ENCODE measurements at places on chromosomes 12 and 14.

GRCh38 chr12:80708975-80709328 is 1.5 kb downstream of the MYF6 start:
- no peak for DNase-seq

DNA sequence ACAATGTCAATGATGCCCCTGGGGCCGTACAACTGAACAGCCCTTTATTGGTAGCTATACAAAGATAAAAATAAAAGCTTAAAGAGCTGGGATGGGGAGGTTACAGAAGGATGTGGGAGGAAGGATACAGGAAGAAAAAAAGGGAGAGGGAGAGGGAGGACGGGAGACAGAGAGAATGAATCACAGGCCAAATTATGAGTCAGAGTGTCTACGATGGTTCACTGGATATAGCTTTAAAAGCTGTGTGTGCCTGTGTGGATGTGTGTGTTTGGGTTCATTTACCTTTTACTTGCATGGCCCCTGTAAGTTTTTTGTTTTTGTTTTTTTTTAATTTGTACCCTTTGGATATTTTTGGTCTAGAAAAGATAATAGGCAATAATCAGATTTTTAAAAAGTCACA is 111.9 kb downstream of the CCDC60 start:
- no peak for DNase-seq

GRCh38 chr12:127063339-127064072 is 1203.5 kb upstream of the TMEM132C start:
- no peak for DNase-seq

DNA sequence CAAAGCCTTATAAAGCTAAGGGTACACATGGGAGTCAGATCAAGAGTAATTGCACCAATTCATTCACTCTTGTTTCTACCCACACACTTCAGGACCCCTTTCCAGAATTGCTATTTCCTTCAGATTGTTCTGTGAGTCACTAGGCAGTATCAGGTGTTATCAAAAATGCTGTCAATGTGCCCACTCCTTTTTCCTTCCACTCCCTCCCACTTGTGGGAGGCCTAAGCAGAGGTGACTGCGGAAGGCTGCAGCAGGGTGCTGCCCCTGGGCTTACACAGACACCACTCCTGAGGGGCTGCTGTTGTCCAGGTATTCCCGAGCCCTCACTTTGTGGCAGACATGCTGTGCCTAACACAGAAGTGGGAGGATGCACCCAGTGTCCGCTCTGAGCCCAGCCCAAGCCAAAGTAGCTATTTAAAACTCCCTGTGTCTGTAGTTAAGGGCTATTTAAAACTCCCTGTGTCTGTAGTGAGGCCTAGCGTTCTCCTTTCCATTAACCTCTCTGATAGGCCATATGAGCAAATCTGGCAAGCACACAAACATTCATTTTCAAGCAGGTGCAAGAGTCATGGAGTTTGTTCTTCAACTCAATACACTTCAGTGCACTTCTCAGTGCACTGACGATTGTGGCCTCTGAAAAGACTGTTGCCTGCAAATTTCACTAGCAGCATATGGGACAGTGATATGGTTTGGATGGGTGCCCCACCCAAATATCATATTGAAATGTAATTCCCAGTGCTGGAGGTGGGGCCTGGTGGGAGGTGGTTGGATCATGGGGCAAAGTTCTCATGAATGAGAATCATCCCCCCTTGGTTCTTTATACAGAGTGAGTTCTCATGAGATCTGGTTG is 117.8 kb downstream of the PHLDA1 start:
- no peak for DNase-seq

DNA sequence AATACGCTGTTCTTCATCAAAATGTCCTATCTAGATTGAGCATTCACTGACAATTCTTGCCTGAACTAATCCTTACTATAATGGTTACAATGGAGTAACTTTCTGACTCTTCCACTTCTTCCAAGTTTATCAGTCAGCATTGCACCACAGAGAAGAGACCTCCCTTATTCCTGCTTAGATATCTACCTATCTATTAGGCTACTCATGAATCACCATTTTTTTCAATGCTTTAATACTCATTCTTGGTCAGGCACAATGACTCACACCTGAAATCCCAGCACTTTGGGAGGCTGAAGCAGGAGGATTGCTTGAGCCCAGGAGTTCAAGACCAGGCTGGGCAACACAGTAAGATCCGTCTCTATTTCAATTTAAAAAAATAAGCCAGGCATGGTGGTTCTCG is 39.3 kb downstream of the RPS6KA5 start:
- DNase-seq = no peak

- DNase-seq = no peak
Observed at GRCh38 chr12:72241552-72241951, 30.6 kb upstream of the TRHDE start.

- DNase-seq = no peak
Observed at GRCh38 chr14:70771781-70772212, 37.5 kb downstream of the MAP3K9 start.

GRCh38 chr12:131010396-131011131 is 56.9 kb downstream of the ADGRD1 start:
- DNase-seq = no peak

GRCh38 chr12:47184229-47184628 is 104.5 kb upstream of the AMIGO2 start:
- DNase-seq = no peak

DNA sequence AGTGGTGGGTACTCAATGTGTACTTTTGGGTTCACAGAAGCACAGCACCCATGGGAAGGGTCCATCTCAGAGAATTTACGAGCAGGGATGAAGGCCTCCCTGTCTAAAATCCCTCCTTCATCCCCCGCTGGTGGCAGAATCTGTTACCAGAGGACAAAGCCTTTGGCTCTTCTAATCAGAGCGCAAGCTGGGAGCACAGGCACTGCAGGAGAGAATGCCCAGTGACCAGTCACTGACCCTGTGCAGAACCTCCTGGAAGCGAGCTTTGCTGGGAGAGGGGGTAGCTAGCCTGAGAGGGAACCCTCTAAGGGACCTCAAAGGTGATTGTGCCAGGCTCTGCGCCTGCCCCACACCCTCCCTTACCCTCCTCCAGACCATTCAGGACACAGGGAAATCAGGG is 1.5 kb upstream of the GPR162 start:
- no peak for DNase-seq

DNA sequence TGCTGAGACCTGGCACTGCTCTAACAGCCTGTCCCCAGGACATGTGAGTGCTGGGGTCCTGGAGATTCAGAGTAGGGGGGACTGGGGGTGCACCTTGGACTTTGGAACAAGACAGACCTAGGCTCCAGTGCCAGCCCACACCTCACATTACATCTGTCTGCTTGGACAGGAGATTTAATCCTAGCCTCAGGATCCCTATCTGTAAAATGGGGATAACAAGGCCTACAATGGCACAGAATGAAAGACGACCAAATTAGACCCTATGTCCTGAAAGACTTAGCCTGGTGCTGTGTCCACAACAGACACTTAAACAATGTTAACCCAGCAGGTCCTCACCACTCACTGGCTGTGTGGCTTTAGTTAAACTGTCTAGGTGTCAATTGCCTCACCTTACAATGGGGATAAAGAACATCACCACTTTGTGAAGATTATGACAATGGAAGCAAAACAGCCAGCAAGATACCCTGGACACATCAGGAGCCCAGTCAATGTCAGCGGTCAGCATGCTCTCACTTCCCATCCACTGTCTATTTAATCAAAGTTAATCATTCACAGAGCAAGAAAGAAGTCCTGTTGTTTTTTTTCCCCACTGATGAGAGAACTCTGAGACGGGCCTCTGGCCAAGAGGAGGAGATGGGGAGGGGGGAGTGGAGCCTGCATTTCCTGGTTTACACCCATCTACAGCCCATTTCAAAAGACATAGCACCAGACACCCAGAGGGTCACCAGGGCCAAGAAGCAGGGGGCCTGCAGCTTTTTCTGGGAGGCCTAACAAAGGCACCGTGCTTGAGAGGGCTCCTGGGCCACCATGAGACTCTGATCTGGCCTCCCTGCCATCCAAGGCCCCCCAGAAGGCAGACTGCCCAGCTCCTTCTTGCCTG is 40.6 kb downstream of the ACTN1 start:
- no peak for DNase-seq

GRCh38 chr12:25257590-25258324 is 7.0 kb upstream of the KRAS start:
- DNase-seq = no peak

Data from stimulated activated CD8-positive, alpha-beta memory T cell treated with anti-CD3 and anti-CD28 coated beads, Interleukin-4, amount 100 ng/mL, for 1 hour (primary cell).